Muscle of back (tissue), 13 donors: ENCODE measurements at places on chromosomes 2 and 18.

DNA sequence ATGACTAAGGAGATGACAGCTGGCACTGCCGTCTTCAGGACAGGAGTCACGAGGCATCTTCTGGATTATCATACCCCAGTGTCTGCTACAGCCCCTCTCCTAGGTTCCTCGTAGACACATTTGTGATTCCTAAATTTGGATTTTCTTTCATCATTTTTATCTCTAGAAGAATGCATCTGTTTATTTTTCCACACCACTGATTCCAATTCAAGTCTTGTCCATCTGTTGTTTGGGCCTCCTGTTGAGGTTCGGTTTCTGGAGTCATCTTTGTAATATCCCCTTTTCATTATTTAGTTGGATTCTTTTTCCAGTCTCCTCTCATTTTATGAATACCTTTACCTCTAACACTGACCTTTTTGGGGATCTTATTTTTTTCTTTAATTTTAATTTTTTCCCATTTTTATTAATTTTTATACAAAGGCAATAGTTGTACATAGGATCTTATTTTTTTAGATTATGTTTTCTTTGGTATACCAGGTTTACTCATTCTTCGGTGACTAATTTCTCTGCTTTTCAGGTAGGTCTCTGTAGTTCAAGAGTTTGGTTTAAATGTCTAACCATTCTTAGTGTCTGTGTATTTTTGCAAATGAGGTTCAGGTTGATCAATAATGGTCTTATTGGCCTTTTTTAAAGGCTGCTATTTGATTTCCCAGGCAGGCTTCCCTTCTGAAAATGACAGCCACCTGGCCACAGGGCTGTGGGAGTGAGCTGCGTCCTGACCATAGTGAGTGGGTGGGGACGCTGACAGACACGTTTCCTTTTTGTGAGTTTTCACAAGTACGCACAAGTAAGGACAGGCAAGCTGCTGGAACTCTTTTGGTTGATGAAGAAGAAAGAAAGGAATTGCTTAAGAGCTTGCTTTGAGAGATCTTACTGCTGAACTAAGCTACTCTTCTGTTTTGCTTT, 34.5 kb downstream of the FARP2 start:
- DNase-seq, result no peak

DNA sequence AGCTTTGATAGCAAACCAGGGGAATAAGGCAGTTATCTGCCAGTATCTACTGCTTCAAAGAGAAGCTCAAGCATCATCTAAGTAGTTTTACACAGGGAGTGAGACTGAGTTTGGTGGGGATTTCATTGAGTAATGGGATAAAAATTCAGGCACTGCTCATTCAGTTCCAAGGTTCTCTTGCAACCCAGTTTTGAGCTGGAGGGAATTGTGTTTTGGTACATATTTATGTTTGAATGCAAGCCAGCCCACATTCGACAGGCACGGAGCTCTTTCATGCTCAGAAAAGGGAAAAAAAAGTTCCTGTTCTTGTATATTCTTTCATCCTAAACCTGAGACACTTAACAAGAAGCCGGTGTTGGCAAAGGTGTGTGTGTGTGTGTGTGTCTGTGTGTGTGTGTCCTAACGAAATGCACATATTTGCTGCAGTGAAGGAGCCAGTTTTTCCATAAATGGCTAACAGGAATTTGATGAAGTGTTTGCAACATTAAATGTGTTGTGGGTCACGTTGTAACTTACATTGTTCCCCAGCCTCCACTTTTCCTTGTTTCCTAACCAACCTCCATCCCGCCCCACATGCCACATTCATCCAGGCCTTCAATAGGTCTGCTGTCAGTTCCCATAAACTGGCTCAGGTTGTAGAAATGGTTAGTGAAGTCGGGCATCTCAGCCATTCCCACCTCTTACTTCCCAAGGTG, 311.1 kb downstream of the TXNL1 start:
- peak; percentile 32 for DNase-seq

DNA sequence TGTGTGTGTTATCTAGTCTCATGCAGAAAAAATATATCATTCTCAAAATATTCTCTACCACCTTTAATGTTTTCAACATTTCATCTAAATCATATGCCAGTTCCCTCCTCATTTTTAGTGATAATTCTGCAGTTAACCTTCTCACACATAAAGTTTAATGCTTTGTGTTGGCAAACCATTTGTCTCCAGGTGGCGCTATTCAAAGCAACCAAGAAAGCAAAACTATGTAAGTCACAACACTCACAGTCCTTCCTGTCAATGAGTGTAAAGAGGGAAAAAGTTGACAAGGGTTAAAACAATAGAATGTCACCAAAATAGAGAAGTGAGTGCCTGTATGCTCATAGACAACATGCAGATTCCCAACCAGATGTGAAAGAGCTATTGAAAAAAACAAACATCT, 961.6 kb upstream of the LRRTM1 start:
- DNase-seq, result no peak

DNA sequence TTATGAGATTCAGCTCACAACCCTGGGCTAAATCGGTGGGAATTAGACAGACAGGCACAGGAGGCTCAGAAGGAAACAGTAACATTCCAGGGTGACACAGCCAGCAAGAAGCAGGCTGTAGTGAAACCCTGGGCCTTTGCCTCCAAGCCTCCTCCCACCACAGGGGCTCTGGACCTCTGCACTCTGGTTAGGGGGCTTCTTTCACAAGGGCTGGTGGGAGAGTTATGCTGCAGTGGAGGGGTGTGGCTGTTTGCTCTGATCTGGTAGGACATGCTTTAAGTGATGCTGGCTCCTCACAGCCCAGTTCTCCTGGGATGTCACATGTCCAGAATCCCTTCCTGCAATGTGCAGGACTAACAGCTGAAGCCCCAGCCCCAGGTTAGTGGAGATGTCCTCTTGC, 109.9 kb downstream of the TGFA start:
- DNase-seq, result no peak

DNA sequence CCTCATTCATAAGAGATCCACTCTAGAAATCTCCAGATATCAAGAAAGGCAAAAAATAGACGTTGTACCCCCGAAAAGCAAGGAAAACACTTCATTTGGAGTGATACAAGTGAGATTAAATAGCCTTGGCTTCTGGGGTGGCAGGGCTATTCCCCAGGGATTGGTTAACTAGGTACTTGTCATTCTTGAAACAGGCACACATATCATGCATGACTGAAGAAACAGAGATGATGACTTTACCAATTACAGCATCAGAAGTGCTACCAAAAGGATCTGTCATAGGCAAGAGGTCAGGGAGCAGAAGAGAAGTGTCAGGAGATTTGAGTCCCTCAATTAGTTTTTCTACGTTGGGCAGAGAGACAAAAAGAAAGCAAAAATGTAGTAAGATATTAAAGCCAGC, 45.2 kb upstream of the NFU1 start:
- no peak for DNase-seq

DNA sequence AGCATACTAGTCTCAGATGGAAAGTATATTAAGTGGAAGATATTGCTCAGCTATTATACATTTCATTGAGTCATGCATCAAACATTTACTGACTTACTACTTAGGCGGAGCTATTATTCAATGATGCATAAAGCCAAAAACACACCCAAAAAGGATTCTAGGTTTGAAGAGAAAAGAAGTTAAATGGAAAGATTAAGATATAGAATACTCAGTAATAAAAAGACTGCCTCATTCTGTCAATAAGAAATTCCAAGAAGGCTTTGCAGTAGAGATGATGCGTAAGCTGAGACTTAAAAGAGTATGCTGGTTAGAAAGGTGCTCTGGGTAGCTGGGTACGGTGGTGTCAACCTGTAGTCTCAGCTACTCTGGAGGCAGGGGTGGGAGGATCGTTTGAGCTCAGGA, 27.6 kb downstream of the STK17B start:
- DNase-seq, result no peak

DNA sequence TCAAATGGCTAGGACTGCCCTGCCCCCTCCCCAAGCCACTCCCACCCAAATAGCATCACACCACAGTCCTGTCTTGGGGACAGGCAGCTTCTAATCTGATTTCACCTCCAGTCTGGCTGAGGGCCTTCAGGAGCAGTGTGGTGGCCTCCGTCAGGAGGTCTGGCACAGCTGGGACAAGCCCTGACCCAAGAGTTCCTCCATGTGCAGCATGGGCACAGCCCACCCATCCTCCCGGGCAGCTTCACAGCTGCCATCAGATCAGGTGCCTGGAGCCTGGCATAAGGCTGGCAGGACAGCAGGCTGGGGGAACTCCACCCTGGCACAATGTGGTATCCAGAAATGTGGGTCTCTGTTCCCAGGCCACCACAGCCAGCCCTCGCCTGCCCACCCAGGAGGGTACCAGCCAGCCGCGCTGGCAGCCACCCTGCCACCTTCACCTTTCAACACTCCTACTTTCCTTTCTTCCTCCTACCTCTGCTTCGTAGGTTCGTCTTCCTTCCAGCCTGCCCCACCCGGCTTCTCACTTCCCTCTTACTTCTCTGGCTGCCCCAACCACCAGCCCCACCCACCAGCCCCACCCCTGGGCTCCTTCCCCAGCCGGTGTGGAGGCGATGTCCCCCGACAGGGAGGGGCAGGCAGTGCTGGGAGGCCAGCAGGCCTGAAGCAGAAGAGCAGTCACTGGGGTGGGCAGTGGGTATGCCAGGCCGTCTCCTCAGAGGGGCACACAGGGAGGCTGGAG, at the start of gene CAPG:
TSS of gene CAPG (minus strand) at position 522 of the 739 bp plus-strand sequence. CDS start 8,221 bp downstream, outside the sequence.
- no peak for DNase-seq

DNA sequence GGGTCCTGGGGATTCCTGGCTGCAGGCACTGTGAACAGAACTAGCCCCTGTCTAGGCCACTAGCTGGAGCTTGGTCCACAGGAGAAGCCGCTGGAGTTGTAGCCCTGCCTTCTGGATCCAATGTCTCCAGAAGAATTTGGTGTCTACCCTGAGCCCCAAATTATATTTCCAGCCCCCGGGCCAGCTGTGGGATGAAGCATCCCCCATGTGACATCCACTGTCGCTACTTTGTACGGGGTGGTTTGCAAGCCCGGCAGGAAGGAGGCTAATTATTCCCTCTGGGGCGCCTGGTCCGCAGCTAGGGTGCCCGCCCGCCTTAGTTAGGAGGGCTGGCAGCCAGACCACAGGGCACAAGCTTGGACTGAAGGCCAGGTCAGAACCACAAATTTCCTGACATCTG, 106.5 kb downstream of the SMAD7 start:
- no peak for DNase-seq

DNA sequence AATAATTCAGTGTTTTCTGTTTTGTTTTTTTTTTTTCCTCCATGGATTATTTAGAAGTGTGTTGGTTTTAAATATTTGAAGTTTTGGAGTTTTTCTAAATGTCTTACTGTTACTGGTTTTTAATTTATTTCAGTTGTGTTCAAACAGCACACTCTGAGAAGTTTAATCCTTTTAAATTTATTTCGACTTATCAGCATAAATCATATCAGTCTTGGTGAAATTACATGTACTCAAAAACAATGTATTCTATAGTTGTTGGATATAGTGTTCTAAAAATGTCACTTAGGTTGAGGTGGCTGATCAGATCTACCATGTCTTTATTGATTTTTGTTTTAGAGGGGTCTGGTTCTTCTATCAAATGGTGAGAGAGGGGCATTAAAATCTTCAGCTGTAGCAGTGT, 134.7 kb downstream of the NCOA1 start:
- DNase-seq, result no peak

DNA sequence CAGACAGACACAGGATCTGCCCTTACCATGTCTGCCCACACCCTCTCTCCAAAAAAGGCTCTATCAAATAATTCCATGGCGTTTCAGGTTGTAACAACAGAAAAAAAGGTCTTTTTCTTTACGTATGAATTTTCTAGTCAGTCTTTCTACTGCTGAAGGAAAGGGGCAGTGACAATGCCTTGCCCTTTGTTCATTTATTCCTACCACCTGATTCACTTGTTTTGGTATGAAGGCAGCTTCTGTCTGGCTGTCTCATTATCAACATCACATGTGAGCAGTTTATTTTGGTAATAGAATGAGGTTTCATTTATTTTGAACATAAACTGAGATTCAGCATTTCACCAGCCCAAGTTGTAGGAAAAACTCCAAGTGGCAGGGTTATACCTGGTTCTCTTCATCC, 94.3 kb upstream of the KLF7 start:
- no peak for DNase-seq

DNA sequence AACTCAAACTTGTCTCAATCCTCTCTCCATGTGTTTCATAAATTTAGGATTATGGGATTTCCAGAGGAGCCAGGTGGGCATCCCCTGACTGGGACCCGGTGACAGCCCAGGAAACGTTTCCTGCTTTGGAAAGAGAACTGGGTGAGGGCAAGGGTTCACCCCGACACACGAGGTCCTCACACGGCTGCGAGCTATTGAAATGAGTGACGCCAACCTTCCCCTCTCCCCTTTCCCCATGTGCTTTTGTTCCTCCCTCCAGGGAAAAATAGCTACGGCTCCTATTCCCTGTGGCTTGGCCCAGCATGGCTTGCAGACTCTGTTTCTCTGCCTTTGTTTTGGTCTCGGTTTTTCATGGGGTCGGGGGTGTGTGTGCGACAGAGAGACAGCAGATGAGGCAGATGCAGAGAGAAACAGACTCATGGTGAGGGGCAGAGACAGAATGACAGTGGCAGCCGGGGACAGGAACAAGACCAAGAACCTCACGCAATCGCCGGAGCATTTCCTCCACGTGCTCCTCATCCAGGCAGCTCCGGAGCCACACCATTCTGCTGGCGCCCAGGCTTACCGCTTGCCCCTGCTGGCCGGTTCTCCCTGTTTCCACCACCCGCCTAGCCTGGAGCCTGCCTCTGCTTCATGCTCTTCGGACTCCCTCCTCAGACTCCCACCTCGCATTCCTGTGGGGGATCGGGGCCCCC, 238.5 kb downstream of the DYSF start:
- peak; percentile 17 for DNase-seq

DNA sequence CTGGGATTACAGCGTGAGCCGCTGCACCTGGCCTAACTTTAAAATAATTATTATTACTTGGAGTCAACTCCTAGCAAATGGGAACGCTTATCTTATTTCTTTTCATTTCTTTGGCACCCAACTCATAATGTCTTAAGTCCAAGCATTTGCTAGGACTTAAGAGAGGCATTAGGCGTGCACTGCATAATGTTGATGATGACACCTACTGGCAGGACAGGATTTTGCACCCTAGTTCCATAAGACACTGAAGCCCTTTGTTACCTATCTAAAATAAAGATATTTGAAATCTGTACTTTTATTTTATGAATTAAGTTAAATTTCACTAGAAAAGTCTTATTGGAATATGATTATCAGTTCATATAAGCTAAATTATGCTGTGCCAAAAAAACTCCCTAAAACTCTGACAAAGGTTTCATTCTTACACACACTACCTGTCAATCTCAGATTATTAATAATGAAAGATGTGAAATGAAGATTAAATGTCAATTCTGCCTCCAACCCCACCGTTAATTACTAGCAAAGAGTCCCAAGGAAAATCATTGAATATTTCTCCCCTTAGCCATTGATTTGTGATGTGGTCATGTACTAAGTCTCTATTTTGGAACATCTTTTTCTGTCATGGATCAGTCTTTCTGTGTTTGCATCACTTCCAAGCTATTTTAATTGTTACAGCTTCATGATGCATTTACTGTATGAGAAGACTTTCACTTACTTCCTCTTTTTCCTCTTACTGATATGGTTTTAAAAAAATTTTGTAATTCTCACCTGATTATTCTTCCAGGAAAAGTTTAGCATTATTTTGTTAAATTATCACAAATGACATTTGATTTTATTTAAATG, 12.7 kb upstream of the CDH2 start:
- no peak for DNase-seq

GRCh38 chr2:235026649-235027557, 75.1 kb downstream of the SH3BP4 start:
- peak; percentile 32 for DNase-seq
